ENCODE measurements at places on chromosomes 16 and 17.
A peak's percentile ranks its signal among the peaks of the same experiment; 100 is the strongest.

GRCh38 chr16:79131321-79132075 lies 469.0 kb downstream of the MAF start:
- no peak for DNase-seq

GRCh38 chr17:968812-969730 lies 10.5 kb downstream of the NXN start:
- no peak for DNase-seq

- DNase-seq, result peak; percentile 36
Observed at GRCh38 chr17:64218066-64218465, 45.0 kb downstream of the TEX2 start.

DNA sequence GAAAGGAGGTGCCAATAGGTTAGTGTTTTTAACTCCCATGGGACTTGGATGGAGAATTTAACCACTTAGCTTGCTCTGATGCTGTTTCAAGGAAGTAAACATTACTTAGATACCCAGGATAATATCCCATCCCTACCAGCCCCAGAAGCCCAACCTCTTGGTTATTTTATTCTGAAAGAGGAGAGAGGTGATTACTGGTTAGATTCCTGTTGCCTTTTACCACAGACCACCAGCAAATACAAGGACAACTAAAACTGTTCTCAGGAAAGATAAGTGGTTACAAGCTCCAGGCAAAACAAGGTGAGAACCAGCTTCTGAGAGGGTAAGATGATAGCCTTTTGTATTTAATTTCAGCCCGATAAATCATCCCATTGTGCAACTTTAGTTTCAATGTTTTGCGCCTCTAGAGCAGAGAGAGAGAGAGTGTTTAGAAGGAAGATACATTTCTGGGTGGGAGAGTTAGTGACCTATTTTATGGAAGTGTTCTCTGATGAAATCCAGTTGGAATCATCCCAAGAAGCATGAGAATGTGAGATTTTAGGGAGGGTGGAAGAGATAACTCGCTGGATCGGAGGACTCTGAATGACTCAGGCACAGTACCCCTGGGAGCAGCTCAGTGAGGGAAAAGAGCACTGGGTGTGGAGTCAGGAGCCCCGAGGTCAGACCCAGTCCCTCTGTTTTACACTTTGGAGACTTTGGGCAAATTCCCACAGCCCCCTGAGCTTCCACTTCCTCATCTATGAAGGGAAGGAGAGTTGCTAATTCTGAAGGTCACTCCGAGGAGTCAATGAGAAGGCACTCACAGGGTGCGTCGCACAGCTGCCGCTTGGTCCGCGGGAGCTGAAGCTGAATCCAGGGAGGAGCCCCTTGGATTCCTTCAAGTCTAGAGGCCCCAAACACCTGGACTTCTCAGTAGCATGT lies 12.1 kb downstream of the GLP2R start:
- no peak for DNase-seq

- DNase-seq, result no peak
Observed at GRCh38 chr16:85640254-85640558, 27.1 kb downstream of the GSE1 start.

DNA sequence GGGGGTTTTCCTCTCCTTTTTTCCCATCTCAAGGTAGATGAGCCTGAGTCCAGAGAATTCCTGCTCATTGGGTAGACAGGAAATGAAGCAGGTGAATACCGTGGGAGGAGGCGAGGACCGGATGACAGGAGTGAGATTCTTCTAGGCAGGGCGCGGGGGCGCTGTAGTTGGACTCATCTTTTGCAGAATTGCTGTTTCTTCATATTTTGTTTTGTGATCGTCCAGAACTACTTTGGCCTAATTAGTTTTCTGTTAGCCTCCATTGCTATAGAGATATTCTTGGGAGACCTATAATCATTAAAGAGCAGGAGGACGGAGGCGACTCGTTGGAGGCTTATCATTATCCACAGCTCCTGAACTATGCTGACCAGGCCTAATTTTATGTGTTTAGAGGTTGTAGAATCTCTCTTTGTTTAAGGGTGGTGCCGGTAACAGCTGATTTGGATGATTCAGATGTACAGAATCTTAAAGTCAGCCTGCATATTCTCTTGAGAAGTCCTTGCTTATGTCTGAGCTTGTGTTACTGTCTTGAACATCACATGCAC lies 650 bp downstream of the ATP6V0A1 start:
- DNase-seq, result no peak

GRCh38 chr16:14399378-14400284 lies 230.4 kb downstream of the PARN start:
- DNase-seq, result no peak

DNA sequence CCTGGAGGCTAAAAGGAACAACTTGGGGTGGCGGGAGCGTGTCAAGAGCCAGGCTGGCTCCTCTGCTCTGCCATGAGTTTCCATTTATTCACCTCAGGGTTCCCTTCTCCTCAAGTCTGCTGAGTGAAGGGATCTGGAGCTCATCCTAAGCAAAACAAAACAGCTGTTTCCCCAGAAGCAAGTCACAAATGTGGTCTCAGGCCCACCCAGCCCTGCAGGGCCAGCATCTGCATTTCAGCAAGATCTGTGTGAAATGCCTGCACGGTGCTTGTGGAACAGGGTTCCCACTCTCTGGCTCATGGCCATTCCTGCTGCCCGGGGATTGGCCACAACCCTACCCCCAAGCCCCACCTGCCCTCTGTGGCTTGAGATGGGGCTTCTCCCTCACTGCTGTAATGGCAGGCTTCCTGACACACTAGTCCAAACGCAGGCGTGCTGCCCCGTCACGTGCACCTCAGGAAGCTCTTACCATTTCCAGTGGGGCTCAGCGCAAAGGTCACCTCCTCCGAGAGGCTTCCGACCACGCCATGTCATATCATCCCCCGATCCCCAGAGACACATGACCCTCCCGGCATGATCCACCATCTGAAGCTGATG lies 2.3 kb downstream of the SLC38A8 start:
- no peak for DNase-seq

GRCh38 chr16:64882078-64882784 lies 239.6 kb downstream of the CDH11 start:
- no peak for DNase-seq

DNA sequence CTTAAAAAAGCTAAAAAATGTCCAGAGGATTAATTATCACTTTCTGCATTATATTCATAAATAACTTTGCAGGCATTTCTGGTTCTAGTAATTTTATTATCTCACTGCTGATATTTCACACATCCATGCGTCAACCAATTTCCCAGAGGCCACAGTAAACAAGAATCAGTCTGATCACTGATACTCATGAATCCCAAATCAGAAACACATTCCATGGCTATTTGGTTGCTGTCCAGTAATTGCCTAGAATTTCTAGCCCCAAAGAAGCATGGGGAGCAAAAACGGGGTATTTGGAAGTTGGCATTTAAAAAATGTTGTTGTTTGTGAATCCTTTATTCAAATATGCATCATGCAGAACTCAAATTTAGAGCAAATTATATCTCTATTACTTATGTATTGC lies 244.8 kb downstream of the CDH8 start:
- DNase-seq, result no peak

- no peak for DNase-seq
Observed at GRCh38 chr16:79589601-79590102, 10.9 kb downstream of the MAF start.

GRCh38 chr17:78082988-78083387 lies 45.6 kb downstream of the TMC6 start:
- no peak for DNase-seq

- DNase-seq, result no peak
Observed at GRCh38 chr16:78553268-78554039, 454.0 kb downstream of the WWOX start.

GRCh38 chr17:79273660-79274059 lies 199.0 kb downstream of the ENGASE start:
- no peak for DNase-seq

GRCh38 chr17:18025241-18025944 lies 13.6 kb downstream of the ATPAF2 start:
- peak; percentile 41 for DNase-seq

DNA sequence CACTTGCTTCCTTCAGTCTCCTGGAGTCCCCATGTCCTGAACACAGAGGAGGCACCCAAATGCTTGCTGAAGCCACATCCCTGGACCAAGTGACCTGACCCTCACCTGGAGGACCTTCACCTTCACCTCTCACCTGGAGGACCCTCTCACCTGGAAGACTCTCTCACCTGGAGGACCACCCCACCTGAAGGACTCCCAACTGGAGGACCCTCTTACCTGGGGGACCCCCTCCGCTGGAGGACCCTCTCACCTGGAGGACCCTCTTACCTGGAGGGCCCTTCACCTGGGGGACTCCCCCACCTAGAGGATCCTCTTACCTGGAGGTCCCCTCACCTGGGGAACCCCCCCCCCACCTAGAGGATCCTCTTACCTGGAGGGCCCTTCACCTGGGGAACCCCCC lies 573 bp upstream of the CDK10 start:
- no peak for DNase-seq

- no peak for DNase-seq
Observed at GRCh38 chr16:86018487-86018886, 119.5 kb downstream of the IRF8 start.

DNA sequence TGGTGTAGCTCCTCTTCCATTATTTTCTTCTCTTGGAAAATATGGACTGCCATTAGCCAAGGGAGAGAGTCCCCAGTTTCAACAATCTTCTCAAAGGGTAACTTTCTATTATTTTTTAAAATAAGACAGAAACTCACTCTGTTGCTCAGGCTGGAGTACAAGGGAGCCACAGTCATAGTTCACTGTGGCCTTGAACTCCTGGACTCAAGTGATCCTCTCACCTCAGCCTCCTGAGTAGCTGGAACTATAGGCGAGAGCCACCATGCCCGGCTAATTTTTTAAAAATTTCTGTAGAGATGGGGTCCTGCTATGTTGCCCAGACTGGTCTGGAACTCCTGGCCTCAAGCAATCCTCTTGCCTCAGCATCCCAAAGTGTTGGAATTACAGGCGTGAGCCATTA lies 13.1 kb downstream of the COG4 start:
- DNase-seq, result no peak

DNA sequence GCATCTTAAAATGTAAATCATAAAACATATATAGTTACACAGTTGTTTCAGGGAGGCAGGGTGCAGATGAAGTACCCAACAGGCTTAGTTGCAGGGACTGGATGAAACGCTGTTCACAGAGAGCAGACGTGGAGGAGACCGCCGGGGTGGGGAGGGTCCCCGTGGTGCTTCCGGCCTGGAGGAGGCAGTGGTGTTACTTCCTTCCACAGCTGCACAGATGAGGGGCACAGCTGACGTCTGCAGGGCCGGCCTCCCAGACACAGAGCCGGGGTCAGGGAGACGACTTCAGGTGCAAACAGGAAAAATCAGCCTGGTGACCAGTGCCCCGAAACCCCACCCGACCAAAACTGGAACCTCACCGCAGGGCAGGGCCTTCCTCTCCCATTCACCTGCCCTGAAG lies 17.1 kb downstream of the SPIRE2 start:
- no peak for DNase-seq

DNA sequence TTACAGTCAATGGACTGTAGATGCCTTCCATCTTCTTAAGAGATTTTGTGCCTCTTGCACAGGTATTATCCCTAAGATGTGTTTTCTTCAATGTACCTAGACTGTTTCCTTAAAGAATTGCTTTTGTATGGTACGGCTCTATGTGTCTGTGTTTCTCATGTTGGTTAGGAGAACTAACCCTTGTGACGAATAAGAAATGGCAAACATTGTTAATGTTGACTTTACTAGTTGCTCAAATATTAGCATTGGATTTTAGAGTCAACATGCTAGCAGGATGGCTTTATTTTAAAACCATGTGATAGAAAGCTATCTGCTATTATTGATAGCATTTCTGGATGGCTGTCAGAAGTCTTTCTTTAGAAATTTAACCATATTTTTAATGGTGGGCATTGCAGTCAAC lies 34.5 kb downstream of the WWOX start:
- DNase-seq, result no peak

- DNase-seq, result no peak
Observed at GRCh38 chr17:330993-331701, 21.5 kb downstream of the RPH3AL start.

DNA sequence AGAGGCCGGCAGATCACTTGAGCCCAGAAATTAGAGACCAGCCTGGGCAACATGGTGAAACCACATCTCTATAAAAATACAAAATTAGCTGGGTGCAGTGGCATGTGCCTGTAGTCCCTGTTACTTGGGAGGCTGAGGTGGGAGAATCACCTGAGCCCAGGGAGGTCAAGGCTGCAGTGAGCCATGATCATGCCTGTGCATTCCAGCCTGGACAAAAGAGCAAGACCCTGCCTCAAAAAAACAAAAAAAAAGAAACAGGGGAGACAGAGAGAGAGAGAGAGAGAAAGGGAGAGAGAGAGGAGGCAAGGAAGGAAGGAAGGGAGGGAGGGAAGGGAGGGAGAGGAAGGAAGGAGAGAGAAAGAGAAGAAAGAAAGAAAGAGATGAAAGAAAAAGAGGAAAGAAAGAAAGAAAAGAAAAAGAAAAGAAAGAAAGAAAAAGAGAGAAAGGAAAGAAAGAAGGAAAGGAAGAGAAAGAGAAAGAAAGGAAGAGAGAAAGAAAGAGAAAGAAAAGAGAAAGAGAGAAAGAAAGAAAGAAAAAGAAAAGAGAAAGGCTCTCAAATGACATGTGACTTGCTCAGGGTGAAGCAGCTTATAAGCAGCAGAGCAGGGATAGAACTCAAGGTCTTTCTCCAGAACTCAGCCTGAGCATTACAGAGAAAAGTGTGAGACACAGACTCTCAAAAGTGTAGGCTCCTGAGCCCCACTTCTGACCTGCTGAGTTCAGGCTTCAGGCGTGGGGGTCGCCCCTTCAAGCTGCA lies 15.5 kb downstream of the CX3CL1 start:
- DNase-seq, result no peak

GRCh38 chr16:57999971-58000705 lies at the start of gene ZNF319:
TSS of gene ZNF319 (minus strand) at chr16:58000672. CDS start at chr16:57998265, 2,407 bp downstream.
- DNase-seq, result peak; percentile 61

GRCh38 chr16:49415083-49415482 lies 41.5 kb downstream of the C16orf78 start:
- DNase-seq, result no peak
